OCI-M1 (cell line): ENCODE measurements at places on chromosomes 12 and 14.
A peak's percentile ranks its signal among the peaks of the same experiment; 100 is the strongest.

GRCh38 chr12:89073027-89073398, 279.3 kb downstream of the DUSP6 start:
- no peak for DNase-seq

- DNase-seq = no peak
These were observed 1.5 kb upstream of the B3GNT4 start for GRCh38 chr12:122202017-122202416.

GRCh38 chr12:118827606-118828005, 153.7 kb upstream of the SRRM4 start:
- no peak for DNase-seq

GRCh38 chr14:74555476-74556050, 56.5 kb downstream of the LTBP2 start:
- DNase-seq = no peak

DNA sequence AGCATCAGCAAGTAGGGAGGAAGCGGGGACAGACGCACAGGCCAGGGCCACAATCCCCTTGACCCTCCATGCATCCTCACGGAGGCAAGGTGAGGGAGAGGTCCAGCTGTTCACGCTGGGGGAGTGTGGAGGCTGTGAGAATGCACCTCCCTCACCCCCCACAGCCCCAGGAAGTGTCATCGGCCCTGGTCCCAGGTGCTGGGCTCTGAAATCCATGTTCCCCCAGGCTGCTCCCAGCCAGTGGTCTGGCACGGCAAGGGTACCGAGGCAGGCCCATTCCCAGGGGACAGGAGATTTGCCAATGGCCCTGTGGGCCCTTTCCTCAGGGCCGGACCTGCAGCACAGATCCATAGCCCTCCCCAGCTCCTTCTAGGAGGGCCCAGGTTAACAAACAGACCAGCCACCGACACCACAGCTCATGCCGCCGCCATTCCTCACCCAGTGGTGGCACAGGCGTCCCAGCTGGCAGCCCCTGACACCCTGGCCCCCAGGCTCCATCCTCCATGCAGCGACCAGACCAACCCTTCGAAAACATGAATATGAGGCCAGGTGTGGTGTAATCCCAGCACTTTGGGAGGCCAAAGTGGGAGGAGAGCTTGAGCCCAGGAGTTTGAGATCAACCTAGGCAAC, 21.9 kb upstream of the EIF5 start:
- DNase-seq = no peak

DNA sequence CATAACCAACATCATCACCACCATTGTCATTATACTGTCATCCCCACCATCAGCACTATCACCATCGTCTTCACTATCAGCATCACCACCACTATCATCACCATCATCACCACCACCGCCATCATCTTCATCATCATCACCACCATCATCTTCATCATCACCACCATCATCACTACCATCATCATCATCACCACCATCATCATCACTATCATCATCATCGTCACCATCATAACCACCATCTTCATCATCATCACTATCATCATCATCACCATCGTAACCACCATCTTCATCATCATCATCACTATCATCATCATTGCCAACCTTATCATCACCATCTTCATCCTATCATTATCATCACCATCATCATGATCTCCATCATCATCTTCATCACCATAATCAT, 39.0 kb downstream of the SVOP start:
- DNase-seq = no peak

DNA sequence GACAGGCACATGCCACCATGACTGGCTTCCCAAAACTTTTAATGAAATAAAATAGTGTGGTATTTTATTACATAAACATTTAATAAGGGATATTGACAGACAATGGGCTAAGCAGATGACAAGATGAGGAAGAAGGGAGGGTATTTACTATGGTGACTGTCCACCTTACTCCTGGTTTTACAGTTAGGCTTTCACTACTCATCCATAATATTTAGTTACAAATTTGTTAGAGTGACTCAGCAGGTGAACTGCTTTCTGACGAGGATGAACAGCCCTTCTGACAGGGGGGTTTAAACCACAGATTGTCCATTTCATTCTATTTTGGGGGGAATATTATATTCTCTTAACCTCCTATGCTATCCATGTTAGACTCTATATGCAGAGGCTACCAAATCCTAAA, 3.6 kb upstream of the PALS1 start:
- DNase-seq = no peak

DNA sequence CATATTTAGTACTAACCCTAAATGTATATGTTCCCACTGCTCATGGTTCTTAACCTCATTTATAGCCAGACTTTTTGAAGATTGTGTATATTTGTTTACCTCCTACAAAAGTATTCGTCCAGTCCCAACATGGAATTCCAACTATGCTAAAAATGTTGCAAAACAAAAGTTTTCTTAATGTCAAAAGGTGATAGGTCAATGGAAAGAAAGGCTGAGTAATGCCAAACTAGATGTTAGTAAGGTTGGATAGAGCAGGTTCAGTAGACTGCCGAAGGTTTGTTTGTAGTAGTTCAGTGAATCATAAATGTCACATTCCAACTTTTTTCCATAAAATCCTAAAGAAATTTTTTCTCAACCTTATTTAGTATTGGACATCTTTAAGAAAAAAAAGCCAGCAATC, 874.5 kb downstream of the FLRT2 start:
- DNase-seq = no peak

GRCh38 chr12:132558861-132559623, 51.3 kb downstream of the LRCOL1 start:
- DNase-seq = no peak

- DNase-seq = no peak
These were observed 2.6 kb upstream of the LGMN start for GRCh38 chr14:92750994-92751400.

DNA sequence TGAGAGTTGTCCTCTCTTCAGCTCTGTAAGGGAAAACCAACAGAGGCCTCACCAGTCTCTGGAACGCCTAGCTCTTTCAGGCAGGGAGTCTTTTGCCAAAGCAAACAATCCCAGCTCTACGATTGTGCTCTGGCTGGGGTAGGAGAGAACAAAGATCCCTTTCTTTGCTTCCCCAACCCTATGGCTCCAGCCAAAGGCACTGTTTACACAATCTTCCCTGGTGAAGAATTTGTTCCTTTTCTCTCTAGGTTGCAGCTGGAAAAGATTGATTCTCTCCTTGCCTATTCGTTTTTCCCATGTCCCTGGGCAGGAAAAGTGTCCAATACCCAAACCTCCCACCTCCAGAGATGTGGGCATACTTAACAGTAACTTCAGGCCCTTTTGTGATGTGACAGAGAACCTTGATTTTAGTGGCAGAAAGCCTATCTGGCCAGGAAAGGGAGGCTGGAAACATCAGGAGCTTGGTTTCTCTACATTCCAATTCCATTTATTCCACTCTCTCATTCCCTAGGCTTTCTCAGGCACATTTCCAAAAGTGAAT, 16.8 kb downstream of the ATP5MC2 start:
- no peak for DNase-seq

- DNase-seq = no peak
These were observed 21.4 kb downstream of the BCL2L14 start for GRCh38 chr12:12091977-12092663.

GRCh38 chr14:85702191-85702590, 172.2 kb downstream of the FLRT2 start:
- DNase-seq = peak; percentile 19

GRCh38 chr14:42475289-42475688, 868.6 kb downstream of the LRFN5 start:
- no peak for DNase-seq

- peak; percentile 36 for DNase-seq
These were observed 27.1 kb downstream of the DAD1 start for GRCh38 chr14:22561661-22562579.
